ENCODE measurements at places on chromosomes 6 and 20.

DNA sequence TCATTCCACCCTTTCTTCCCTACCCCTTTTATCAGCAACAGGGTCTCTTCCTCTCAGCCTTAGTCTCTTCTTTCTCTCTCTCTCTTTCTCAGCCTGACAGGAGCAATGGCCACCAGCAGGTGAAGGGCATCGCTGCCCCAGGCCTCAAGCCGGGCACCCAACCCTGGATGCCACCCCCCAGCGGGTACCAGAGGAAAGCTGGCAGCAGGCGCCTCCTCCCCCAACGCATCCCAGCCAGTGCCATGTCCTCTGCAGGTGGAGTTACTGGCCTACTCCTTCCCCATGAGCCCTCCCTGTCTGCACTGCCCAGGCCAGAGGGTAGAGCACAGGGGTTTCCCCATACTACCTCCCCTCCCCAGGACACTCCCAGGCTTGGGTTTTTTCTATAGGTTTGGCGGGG is 32.2 kb downstream of the EIF2S2 start:
- DNase-seq = no peak

- no peak for DNase-seq
These were observed 50.7 kb upstream of the MAPK13 start for GRCh38 chr6:36079601-36080000.

DNA sequence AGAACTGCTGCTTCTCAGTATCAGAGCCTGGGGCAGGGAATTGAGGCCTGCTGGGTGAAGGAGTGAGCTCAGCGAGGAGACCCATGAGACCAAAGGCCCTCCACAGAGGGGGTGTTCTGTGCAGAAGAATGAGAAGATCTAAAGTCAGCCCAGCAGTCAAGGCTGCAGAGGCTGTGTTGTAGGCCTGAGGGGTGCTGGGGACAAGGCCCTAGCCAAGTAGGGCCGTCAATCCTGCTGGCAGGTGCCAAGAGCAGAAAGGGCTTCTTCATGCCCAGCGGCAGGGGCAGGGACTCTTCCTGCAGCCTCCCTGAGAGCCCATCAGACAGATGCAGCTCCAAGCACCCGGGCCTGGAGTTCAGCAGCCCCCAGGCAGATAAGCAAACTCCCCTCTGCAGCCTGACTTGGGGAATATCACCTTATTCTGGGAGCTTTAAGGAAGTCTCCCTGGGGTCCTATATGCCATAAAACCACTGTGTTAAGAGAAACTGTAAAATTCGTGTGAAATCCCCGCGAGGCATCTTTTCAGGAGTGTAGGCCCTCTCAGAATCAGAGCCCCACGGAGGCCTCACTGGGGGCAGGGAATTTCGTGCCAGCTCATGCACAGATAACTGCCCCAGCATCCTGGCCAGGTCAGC is 9.0 kb downstream of the CCDC167 start:
- no peak for DNase-seq

DNA sequence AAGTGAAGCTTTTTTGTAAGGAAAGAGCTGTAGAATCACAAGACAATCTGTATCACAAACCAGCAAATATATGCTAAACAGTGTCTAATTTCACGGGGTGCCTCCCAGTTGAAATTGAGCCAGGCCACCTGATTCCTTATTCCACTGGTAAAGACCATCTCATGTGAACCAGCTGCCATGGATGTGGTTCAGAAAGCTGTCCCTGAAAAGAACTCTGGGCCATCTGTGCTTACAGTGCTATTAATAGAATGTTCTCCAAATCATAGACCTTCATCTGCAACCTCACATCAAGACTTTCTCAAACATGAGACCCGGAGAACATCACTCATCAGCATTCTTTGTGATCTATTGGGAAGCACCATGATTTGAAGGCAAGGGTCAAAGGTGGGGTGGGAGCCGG is 89.7 kb downstream of the FBXO5 start:
- no peak for DNase-seq

- DNase-seq = no peak
These were observed 257.1 kb upstream of the TAB2 start for GRCh38 chr6:149060300-149060984.

GRCh38 chr6:169766232-169766631 is 14.8 kb downstream of the ERMARD start:
- no peak for DNase-seq

DNA sequence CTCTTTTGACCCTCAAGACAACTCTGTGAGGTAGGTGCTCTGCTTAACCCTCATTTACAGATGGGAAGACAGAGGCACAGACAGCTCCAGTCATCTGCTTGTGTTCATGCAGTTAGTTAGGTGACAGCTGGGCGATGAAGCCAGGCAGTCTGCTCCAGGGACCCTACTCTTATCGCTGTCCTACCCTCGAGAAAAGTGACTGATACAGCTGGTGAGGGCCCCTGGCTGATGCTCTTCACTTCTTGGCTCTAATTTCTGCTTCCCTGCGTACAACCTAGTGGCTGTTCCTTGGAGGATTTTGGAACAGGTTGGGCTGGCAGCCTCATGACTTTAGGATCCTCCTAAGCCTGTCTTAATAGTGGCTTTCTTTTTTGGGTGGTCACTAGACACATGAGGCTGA is 9.1 kb upstream of the TJAP1 start:
- DNase-seq = no peak

GRCh38 chr6:3226042-3226441 is 1.4 kb downstream of the TUBB2B start:
- no peak for DNase-seq

DNA sequence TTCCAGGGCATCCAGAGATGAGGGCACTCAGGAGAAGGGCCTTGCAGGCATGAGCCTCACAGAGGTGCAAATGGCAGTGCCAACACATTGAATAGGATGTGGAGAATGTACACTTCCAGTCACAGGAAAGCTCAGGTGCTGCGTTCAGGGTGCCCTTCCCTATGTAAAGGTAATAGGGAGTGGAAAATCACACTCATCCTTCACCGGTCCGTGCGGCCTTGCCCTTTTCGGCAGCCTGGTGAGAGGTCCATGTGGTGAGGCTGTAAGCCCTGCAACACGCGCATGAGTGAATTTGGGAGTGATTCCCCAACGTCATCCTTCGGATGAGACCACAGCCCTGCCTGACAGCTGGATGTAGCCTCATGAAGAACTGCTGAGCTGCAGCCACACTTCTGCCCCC is 43.0 kb upstream of the RPS6KA2 start:
- no peak for DNase-seq

DNA sequence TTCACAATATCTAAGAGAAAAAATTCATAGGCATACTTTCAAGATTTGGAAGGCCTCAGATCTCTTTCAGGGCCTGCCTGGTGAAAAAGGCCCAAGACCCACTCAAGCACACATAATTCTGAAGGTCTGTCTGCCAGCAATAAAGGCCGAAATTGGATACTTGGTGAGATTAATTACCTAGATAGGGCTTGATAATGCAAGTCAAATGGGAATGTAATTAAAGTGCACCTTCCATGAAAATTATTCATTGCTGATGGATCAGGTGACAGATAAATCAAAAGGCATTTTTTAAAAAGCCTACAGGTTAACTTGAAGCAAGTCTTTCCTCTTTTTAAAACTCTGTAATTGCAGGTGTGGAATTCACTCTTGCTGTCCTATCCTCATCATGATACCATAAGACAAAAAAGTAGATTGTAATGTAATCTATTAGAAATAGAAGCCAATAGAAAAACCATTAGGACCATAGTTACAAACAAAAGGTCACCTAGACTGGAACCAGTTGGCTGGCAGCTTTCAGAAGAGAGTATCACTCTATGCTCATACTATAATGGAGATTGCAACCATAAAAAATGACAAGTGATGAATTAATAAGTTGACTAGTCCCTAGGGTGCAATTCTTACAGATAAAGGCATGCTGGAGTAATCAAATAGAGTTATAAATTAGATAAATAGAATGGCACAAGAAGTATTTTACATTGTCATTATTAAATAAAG is 77.3 kb downstream of the EPHA7 start:
- DNase-seq = no peak

- DNase-seq = no peak
These were observed 5.4 kb downstream of the SYS1 start for GRCh38 chr20:45368221-45368980.

DNA sequence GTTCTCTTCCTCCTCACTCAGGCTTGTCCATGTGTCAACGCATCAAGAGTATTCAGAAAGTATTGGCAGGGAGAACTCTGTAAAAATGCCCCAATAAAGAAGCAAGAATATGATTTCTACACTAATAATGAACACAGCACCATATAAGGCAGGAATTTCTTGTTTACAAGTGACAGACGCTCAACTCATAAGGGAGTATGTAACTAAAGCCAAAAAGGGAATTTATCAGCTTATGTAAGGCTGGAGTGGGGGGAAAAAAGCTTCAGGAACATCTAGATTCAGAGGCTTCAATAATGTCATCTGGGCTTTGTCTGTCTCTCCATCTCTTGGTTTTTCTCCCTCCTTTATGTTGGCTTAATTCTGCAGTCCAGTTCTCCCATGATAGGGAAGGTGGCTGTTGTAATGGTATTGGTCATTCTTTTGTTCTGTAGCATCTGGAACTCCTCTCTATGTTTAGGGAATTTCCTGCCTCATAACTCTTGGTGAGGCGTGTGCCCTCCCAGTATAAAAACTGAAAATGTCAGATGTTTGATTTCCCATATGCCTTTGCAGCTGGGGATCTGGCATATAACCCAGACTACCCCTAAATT is 125.1 kb upstream of the COL21A1 start:
- no peak for DNase-seq

DNA sequence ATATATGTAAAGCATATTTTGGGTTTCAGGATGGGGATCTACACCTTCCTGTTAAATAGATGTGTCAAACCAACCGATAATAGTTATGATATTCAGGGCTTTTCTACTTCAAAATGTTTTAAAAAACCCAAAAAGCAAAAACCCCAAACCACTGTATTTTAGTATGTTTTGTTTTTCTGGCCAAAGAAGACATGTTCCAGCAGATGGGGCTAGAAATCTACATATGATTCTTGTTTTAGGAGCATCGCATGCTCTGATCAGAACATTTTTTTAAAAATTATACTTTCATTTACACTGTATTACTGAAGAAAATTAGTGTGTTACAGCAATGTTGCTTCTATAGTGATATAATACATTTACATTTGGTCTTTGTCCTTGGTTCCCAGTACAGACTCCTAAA is 11.0 kb downstream of the RMND1 start:
- DNase-seq = no peak

GRCh38 chr6:307065-307814 is 15.0 kb downstream of the DUSP22 start:
- no peak for DNase-seq

- DNase-seq = peak; percentile 57
These were observed at the start of gene SMIM29 for GRCh38 chr6:34248727-34249468. SMIM29 (minus strand) TSS chr6:34249006; CDS start chr6:34247791, 1,215 bp downstream.

DNA sequence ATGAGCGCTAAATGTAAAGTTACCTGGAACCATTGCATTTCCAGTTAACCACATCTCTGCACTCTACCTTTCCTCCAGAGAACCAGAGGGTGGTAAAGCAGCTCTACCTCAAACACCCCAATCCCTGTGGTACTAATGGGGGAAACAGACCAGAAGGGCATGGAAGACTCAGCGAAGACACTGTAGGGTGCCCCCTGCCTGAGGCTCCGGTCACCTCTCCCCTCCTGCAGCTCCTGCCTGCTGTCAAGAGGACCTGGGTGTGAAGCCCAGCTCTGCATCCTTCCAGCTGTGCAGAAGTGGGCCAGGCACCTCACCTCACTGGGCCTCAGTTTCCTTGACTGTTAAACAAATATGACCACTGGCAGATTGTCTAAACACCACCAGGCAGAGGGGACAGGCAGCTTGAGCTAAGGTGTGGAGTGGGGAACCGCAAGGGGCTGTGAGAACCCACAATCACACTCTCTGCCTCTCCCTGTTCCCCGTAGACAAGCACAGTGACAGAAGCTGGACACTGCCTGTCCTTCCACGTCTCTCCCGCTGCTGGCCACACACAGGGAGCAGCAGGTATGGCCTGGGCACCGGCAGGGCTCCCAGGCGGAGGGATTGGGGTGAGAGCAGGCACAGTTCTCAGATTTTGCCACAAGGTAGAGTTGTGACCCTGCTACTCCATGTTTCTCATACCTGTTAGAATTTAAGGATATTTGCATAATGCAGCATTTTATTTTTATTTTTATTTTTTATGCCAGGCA is 9.1 kb upstream of the BPIFA2 start:
- no peak for DNase-seq

DNA sequence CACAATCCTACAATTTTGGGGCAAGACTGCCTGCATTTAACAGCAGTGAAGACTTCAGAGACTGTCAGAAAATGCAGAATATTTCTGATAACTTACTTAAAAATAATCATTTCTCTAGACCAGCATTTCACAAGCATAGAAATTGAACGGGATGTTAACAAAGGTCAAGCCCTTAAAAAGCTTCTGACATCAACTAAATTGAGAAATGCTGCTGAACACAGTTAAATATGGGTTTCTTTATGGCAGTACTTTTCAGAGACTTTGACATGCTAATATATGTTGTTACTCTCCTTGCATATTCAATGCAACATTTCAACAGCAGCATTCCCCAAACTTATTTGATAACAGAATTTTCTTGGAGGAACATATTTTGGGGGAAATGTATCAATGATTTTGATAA is 84.5 kb downstream of the KIF13A start:
- DNase-seq = no peak

DNA sequence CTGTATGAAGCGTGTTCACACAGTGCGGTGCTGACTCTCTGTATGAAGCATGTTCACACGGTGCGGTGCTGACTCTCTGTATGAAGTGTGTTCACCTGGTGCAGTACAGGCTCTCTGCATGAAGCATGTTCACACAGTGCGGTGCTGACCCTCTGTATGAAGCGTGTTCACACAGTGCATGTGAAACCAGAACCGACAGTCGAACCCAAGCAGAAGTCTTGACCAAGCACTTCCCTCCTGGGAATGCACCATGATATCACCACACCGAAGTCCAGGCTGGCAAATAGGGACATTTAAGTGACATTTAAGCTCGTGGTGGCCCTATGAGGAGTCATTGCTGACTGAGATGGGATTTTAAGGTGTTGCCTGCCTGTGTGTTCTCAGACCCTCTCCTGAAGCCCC is 11.3 kb upstream of the SERPINB1 start:
- no peak for DNase-seq

DNA sequence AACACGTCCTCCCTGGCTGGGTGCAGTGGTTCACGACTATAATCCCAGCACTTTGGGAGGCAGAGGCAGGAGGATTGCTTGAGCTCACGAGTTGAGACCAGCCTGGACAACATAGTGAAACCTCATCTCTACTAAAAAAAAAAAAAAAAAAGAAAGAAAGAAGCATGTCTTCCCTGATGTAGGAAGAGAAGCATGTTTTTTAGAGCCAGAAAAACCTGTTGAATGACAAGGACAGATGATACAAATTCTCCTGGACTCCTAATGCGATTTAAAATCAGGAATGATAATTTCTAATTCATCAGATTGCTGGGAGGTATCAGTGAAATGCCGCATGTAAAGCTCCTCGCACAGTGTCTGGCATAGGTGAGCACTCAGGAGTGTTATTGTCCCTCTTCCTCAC is 23.7 kb upstream of the SEC63 start:
- DNase-seq = no peak

GRCh38 chr20:9955646-9956045 is 79.1 kb upstream of the ANKEF1 start:
- no peak for DNase-seq

All from AG04449 (cell line).